Activated CD4-positive, alpha-beta T cell treated with anti-CD3 and anti-CD28 coated beads, Interleukin-2, amount 50 U/mL, for 16 hours (primary cell): ENCODE measurements at places on chromosomes 2 and 18.

DNA sequence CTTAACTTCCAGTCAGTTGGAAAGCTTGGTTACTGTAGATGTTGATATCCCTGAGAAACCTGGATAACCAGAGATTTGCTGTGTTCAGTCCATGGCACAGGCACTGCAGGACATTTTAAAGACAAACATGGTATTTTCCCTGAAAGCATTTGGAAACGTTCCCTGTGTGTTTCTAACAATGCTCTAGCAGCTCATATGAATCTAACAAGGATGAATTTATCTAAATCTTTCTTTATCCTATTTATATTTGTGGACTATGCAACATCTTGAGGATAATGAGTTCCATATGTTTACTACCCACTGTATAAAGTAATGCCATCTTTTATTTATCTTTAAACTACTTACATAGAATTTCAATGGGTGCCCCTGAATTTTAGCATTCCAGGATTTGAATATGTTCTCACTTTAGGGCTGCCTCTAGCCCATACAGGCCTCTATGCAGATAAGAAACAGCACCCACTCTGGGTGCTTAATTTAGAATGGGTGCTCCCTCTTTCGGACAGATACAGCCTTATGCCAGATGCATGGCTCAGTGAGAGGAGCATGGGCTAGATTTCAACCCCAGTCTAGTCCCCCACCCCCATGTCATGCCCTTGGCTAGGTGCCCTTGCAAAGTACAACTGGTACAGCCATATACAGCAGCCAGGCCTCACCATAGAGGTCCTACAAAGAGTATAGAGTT, 50.6 kb upstream of the NEMP2 start:
- DNase-seq: no peak

DNA sequence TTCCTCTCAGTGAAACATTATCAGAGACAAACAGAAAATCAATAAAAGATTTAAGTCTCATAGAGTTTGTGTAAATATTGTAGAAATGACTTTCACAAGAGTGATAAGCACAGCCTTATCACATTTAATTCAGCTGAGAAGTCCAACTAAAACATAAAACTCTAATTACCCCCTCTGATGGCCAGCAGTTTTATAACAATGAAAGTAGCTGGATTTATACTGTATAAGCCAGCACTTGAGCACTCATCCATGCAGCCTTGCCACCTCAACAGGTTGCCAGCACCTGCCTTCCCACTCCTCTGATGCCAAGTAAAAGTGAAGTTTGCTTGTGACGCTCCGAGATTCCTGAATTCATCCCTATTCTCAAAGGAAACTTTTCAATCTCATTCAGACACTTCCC, 103.0 kb upstream of the STK39 start:
- DNase-seq: no peak

- peak; percentile 85 for DNase-seq
Observed at GRCh38 chr18:2627821-2628276, 27.7 kb upstream of the SMCHD1 start.

DNA sequence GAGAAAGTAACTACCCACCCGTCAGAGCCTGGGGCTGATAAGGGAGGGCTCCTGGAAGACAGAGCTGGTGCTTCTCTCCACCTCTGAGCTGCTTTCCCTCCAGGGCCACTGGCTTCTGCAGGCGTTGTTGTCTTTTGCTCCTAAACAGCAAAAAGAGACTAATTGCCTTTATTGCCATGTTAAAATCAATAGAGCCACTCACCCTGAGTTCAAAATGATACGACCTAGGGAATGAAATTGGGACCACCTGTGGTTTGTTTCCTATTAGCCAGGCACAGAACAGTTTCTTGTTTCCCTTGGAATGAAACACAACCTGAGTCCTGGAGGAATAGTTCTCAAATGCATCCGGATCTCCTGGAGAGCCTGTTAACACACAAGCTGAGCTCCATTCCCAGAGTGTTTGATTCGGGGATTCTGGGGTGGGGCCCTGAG, 45.8 kb downstream of the TCF7L1 start:
- no peak for DNase-seq

- DNase-seq: no peak
Observed at GRCh38 chr2:96463119-96463518, 42.0 kb downstream of the NEURL3 start.

GRCh38 chr2:170525566-170525900, 189.6 kb upstream of the SP5 start:
- DNase-seq: no peak

- no peak for DNase-seq
Observed at GRCh38 chr2:16393500-16394071, 272.0 kb downstream of the CYRIA start.

GRCh38 chr2:28633204-28633603, 118.4 kb upstream of the PPP1CB start:
- DNase-seq: no peak

DNA sequence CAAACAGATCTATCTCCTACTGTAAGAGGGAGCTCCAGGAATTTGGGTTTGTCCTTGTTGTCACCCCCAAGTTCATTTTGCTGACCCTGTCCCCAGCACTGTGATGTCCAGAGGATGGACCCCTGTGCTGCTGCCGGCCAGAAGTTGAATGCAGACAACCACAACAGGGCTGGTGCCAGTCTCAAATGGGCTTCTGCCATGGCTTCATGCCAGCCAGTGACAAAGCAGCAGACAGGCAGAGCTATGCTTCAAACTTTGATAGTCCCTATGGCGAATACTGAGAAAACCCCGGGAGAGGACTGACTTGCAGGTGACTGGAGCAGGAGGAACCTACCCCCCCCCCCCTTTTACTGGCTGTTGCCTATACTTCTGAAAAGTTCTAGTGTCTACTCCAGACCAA, 3.2 kb downstream of the SMAD7 start:
- DNase-seq: no peak

GRCh38 chr2:143258126-143258892, 129.1 kb downstream of the ARHGAP15 start:
- DNase-seq: peak; percentile 73

DNA sequence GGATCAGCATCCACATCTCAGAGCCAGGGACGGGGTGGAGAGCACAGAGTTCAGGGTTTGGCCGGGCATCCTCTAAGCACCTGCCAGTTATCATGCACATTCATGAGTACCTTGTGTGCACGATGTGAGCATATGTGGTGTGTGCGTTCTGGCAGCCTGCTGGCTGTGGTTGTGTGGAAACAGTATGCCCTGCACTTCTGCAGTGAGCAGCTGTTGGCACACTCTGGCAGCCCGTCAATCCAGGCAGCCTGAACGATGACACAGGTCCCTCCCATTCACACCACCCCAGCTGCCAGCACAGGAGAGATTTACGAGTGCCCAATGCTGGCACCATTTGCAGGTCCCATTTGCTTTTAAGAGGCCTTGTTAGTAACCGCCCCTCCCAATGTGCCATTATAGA, 74.2 kb downstream of the CD8B2 start:
- no peak for DNase-seq

GRCh38 chr2:133586978-133587377, 18.7 kb upstream of the NCKAP5 start:
- no peak for DNase-seq

GRCh38 chr2:202643012-202643858, 8.5 kb downstream of the FAM117B start:
- DNase-seq: peak; percentile 39
